ENCODE measurements at places on chromosomes 13 and 19.

GRCh38 chr19:44905437-44906160 is at the start of gene APOE:
TSS of gene APOE (plus strand) at chr19:44905796. CDS start at chr19:44906625, 829 bp downstream.
- DNase-seq: no peak

- DNase-seq: no peak
Observed at GRCh38 chr19:12788682-12789097, 2.6 kb upstream of the JUNB start.

GRCh38 chr19:33206261-33207039 is 12.3 kb downstream of the LRP3 start:
- DNase-seq: no peak

DNA sequence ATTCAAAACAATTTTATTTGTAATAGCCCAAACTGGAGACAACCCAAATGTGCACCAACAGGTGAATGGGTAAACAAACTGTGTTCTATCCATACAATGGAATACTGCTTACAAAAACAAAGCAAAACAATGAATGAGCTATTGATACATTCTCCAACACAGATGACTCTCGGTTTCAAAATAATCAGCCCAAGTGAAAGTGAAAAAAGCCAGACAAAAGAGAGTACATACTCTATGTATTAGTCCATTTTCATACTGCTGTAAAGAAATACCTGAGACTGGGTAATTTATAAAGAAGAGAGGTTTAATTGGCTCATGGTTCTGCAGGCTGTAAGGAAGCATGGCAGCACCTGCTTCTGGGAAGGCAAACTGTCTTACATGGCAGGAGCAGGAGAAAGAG is 65.2 kb upstream of the LRCH1 start:
- DNase-seq: no peak

DNA sequence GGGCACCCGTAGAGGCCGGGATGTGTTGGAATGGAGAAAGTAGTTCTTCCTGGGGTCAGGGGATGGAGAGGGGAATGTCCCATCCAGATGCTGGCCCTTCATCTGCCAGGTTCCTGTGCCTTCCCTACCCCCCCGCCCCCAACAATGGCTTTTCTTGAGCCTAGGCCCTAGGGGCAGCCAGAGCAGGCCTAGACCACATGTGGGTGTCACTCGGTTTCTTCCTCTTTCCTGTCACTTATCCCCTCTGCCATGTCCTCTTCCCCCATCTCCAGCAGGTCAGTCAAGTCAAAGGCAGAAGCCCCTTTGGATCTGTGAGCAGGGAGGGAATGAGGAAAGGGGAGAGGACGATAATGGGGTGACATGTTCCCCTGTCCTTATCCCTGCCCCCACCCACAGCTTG is 36.4 kb downstream of the LYL1 start:
- DNase-seq: no peak

- no peak for DNase-seq
Observed at GRCh38 chr13:21557995-21558394, 46.0 kb downstream of the MICU2 start.

DNA sequence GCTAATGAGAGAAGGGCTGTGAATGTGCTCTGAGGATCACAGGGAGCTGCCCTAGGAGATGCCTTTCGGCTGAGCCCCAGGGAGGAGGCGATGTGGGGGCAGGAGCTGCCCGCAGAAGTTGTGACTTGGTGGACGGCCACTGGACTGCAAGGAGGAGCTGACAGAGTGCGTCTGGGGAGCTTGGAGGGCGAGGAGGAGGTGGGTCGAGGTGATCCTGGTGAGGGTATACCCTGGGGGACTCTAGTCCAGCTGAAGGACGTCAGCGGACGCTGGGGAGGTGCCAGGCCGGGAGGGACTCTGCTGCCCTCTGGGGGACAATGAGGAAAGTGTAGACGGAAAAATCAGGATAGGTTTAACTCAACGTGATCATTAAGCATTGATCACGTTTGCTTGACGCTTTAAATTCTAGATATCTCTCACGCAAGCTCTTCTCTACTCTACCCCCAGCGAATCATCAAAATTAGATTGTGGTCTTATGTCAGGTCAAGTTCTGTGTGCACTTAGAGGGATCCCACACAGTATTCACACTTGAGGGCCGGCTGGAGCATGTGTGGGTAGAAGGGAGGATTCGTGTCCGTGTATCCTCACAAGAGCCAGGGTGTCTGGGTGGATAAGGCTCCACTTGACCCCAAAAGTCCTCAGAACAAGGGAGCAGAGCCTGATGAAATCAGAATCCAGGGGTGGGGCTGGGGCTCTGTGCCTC is 3.3 kb upstream of the CEACAM7 start:
- no peak for DNase-seq

DNA sequence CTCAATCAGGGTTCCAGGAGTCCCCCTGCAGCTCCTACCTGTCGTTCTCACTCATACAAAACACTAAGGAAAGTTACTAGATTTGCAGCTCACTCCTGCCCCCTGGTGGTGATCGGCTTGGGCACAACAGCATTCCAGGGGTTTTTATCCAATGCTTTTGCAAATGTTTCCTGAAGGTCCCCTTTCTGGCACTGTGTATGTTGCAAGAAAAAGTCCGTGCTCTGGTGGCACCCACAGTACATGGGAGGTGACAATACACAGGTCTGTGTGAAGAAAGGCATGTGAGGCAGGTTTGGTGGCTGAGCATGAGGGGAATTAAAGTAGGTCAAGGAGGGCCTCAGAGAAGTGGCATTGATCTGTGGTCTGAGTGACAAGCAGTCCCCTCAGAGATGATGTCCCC is 8.6 kb upstream of the TYK2 start:
- peak; percentile 63 for DNase-seq

- no peak for DNase-seq
Observed at GRCh38 chr13:97567510-97568243, 133.7 kb downstream of the RAP2A start.

DNA sequence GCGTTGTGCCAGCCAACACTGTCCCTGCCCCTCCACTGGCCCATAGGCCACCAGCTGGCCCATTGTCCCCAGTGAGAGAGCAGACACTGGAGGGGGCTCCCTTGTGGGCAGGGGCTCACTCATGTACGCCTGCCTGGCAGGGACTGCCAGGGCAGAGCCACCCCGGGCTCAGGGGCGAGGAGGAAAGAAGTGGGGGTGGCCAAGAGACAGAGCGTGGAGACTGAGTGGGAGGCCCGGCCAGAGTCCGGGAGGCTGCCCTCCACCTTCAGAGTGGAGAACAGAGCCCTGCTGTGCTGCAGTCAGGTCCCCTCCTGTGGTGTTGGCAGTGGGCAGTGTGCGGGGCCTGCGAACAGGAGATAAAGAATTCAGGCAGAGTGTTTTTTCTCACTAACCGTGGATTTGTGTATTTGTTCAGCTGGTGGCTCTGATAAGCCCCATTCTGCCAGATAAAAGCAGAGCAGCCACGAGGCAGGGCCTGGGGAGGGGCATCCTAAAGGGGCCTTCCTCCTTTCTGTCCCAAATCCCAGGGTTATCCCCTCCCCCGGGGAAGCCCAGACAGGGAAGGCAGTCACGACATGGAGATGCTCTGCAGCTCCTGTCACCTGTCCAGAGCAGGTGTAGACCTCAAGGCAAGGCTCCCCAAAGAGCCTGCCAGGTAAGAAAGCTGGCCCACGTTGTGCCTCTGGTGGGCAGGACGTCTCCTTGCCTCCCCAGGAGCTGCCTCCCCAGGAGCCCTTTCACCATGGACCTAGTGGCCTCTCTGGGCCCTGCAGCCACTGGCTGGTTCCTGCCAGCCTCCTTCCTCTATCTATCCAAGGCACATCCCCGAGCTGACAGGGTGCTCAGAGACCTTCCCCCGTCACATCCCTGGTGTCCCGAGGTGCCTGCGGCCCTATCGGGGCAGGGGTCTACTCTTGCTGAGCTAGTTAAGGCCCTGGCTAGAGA is 33.0 kb downstream of the LYL1 start:
- no peak for DNase-seq

DNA sequence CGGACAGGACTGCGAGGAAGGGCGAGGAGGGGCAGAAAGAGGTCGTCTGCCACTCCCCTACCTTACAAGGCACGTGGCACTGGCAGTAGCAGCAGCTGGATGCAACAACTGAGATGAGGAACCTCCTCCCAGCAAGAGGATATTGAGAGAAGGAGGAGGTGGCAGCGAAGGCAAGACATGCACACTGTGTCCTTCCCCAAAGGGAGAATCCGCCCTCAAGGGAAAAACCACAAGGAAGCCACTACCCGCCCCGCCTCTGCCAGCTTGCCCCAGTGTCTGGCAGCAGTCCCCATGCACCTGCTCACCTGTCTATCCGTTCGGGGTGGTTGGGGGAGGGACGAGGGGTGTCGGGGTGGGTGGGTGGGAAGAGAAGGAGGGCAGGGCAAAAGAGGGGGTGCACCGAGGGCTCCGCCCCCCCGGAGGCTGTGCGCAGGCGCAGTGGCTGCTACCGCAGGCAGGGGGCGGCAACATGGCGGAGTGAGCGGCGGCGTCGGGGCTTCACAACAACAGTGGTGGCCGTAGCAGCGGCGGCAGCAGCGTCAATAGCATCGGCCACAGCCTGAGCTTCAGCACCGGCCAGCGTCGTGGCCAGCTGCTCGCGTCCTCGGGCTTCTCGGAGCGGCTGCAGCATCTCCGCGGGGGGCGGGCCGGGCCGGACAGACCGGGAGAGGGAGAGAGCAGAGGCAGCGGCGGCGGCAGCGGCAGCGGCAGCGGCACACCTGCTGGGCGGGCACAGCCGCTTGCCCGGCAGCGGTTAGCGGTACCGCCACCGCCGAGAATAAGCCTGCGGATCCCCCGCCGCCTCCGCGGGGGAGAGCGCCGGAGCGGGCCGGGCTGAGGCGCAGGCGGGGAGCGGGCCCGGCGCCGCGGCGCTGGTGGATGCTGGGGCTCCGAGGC is at the start of gene NBEA:
Gene NBEA (plus strand): TSS at position 436 of the 897 bp plus-strand sequence. CDS start 551 bp downstream, outside the sequence.
- DNase-seq: peak; percentile 38

DNA sequence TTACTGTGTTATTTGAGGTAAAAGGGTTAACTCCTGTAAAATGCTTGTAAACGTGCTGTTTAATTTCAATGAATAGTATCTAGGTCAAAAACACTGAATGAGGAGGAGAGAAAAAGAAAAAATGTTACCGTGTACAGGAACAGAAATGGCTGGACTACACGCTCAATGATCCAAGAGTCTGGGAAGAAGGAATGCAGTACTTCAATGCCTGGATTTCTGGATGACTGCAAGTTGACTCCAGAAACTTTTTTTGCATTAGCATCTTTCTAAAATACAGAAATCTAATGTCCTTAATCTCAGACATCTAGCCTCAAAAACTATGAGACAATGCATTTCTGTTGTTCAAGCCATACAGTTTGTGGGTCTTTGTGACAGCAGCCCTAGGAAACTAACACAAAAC is 17.4 kb upstream of the IPO5 start:
- no peak for DNase-seq

DNA sequence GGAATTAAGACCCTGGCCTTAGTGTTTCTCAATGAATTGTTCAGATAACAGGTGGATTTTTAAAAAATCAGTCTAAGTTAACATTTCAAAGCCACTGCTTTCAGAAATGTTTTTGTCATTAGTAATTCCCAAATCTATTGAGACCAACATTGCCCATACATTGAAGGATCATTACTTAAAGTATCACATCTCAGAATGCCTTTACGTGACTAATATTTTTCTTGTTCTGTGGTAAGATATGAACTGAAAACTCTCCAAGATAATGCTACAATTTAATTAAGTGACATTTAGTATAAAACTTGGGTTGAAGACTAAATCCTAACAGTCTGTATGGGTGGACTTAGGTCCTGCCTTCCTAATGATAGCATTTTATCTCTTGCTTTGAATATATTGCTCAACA is 59.4 kb upstream of the POSTN start:
- DNase-seq: no peak

DNA sequence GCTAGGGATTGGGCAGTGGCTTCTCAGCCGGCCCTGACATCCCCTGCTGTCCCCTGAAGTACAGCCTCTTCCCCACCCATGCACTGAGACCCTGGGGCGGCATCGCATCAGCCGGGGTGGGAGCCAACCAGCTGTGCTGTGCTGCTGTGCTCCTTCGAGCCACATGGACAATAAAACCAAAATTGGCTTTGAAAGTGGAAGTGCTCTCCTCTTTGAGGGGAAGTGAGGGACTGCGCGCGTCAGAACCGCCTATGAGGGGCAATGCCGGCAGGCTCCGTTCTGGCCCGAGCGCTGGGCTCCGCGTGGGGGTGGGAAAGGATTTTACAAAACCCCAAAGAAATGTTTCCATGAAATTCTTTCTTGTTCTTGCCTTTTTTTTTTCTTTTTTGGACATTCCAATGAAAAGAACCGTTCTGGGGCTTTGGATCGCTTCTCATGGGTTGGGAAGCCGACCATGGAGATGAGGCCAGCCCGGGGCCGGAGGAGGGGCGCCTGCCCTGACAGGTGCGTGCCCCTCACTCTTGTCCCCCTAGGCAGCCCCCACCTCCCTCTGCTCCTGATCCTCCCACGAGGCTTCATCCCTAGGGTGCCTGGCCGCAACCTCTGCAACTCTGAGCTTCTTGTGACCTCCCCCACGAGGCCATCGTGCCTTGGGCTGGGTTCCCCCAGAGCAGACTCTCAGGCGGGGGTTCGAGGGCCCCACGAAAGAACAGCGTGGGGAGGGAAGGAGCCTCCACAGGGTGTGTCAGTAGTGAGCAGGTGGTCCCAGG is 22.6 kb downstream of the KLHL26 start:
- DNase-seq: no peak

GRCh38 chr19:3220576-3220975 is 3.9 kb upstream of the CELF5 start:
- no peak for DNase-seq

DNA sequence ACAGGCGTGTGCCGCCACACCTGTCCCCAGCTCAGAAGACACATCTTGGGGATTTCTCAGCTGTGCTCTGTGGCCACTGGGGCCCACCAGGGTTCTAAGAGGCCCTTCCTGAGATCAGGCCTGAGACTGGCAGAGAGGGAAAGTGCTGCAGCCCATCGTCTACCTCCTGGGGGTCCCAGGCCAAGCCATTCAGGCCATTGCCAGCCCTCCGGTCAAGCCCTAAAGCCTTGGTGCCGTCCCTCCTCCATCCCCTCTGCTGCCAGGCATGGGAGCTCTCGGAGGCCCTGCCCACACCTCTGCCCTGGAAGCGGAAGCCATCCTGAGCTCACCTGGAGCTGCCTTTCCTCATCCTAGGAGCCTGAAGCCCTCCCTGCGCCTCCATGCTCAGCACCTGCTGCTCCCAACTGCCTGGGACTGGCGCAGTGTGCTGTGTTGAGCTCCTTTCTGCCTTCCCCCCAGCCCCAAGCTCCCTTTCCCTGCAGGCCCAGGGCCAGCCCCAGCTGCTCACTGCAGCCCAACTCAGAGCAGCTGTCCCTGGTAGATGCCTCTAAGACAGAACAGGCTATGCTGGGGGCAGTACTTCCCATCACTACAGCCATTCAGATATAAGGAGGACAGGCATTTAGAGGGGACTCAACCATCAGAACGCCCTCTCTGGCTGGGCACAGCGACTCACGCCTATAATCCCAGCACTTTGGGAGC is 2.9 kb downstream of the SLC7A9 start:
- DNase-seq: no peak
